Fibroblast of skin of left biceps (primary cell): ENCODE measurements at places on chromosomes 6 and 20.

DNA sequence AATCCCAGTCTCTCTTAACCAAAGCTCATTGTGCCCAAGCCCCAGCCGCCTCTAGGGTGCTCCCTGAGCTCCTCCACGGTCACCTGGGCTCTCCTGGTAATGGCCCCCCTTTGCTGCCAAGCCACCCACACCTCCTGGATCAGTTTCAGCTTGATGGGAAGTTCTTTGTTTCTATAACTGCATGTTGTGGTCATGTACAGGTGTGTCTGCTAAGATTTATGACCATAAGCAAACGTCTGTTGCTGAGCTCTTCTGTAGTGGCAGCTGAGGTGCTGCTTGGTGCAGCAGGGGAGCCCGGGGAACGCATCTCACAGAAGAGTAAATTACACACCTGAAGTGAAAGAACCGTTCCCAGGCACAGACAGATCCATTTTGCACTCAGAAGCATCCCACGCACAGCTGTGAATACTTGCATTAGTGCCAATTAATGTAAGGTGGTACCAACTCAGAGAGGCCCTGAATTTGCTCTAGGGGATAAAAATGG, 194.6 kb upstream of the ARID1B start:
- DNase-seq = no peak

GRCh38 chr6:170423814-170424603, 117.5 kb downstream of the FAM120B start:
- DNase-seq = no peak

DNA sequence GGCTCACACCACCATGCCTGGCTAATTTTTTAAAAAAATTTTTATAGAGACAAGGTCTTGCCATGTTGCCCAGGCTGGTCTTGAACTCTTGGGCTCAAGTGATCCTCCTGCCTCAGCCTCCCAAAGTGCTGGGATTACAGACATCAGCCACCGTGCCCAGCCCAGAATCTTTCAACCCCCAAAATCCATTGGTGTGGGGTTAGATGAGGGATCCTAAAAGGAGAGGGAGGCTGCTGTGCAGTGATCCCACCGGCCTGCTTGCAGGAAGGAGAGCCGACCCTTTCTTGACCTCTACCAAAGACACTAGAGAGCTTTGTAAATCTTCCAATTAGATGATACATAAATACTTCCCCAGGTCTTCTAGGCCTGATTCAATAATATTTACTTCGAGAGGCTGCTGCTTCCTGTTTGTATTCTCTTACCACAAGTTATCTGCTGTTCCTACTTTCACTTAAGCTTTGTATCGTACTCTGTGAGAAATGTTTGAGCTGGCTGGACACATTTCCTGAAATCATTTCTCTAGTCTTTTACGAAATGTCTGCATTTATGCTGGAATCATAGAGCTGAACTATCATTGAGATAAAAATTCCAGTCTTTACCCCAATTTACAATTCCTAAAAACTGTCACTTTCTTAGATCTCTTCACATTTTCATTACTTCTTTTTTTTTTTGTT, 49.3 kb upstream of the IER3 start:
- no peak for DNase-seq

DNA sequence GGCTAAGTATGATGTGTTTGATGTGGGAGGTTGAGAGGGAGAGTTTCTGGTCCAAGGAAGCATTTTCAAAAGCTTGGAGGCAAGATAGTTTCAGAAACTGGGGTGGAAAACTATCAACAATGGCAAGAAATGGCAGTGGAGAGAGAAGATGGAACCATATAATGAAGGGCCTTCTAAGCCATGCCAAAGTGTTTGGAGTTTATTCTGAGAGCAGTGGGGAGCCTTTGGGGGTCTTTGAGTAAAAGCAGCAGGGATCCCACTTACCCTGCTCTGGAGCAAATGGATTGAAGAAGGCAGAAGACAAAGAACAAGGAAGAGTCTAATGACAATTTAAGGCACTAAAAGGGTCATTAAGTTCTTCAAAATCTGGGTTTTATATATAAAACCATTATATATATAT, 538.9 kb downstream of the UTRN start:
- DNase-seq = no peak

GRCh38 chr20:22821081-22821727, 213.9 kb upstream of the SSTR4 start:
- DNase-seq = no peak

- no peak for DNase-seq
These were observed 9.1 kb upstream of the RNF182 start for GRCh38 chr6:13915561-13916229.

DNA sequence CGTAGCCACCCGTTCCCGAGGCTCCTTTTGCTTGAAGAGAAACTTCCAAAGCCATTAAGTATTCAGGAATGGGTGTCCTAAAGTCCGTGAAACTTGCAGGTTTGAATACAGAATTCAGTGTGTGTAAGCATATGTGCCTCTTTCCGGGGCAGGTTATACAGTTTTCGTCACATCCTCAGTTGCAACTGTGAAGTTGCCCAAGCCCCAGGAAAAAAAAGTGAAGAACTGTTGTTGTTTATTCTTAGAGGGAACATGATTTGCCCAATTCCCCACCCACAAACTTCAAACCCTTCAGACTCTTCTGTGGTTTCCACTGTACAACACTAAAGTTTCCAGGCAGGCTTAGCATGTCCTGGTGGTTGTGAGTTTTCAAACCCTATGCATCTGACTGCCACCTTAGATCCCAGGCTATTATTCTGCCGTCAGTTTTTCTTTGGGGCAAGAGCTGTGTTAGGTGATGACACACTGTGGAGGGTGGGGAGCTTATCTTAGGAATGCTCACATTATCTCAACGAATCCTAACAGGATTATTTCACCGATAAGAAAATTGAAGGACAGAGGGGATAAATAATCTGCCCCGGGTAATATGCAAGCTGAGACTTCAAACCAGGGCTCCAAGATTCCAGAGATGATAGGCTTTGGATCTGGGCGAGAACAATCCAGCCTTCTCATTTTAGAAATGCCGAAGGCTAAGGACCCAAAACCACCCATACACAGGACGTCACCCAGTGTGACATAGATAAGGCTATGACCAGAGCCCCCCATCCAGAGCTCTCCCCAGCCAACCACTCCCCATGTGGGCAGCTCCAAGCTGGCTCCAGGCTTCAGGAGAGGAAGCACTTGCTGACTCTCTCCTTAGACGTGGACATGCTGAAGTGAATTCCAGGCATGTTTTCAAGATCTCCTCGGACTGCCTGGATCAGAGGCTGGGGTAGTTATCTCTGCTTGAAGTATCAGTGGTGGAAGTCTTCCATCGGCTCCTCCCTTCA, 81.7 kb upstream of the AFDN start:
- no peak for DNase-seq

DNA sequence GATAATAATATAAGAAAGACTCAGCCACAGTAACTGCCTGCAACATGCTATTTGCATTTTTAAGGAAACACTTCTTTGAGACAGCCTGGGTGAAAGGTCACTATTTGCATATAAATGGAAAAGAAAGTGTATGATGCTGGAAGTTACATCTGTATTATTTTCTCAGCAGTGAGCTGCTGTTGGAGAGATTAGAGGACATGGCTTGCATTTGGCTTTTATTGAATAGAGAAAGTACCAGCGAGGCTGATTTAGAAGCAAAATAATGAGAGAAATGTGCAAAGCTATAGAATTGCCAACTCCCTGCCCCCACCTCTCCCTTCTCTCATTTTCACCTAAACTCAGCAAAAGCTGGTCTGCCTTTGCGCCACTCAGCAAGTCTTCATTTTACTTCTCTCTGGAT, 12.7 kb downstream of the MYT1 start:
- no peak for DNase-seq

DNA sequence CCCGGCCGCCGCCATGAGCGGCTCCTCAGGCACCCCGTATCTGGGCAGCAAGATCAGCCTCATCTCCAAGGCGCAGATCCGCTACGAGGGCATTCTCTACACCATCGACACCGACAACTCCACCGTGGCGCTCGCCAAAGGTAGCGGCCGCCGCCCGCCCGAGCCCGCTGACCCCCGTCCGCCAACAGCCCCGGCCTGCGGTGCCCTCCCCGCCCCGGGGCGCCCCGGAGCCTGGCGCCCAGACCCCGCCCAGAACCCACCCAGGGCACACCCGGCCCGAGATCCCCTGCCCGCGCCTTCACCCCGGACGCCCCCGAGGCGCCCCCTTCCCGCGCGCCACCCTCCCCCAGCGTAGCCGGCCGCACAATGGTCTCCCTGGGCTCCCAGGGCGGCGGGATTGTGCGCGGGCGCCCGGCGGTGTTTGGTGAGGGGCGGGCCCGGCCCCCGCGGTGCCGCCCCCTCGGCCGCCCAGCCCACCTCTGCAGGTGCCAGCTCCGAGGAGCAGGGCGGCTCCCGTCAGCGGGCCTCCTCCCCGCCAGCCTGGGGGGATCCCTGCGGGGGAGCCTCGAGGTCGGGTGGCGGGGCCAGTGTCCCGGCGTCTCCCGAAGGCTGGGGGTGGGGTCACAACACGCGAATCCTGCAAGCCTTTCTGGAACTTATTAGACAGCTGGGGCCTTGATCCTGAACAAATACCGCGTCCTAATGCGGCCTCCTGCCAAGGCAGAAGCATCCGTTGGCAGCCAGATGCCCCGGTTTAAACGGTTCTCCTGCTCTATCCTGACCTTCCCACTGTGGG, 577 bp downstream of the LSM14B start:
- DNase-seq = no peak

- no peak for DNase-seq
These were observed 20.5 kb downstream of the PERP start for GRCh38 chr6:138086573-138087196.

DNA sequence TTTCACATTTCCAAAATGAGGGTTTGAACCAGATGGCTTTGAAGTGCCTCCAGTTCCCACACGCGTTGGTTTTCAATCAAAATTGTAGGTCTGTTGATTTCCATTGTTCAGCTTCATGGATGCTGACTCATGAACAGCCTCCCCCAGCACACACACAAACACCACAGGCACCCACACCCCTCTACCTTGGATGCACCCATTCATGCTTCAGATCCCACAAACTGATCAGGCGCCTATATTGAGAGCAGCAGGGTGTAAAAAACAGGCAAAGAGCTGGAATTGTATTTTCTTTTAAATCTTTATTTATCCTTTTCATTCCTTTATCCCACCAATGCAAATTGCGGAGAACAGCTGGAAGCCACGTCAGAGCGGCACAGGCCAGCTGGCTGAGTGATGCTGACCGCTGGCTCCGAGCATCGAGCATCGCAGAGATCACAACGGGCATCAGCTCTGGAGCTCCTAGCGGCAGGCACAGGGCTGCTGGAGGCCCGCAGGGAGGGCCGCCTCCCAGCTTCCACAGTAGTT, 29.3 kb upstream of the TBC1D7 start:
- no peak for DNase-seq

GRCh38 chr20:38472513-38473366, at the start of gene RALGAPB:
Gene RALGAPB, plus strand, starts transcription at chr20:38472843. Its CDS starts 15,590 bp downstream, at chr20:38488433.
- peak; percentile 92 for DNase-seq

- DNase-seq = no peak
These were observed 265.6 kb upstream of the JAG1 start for GRCh38 chr20:10939331-10939941.

GRCh38 chr20:17468073-17468840, 62.9 kb downstream of the BFSP1 start:
- DNase-seq = no peak

GRCh38 chr20:15842872-15843271, 730.4 kb downstream of the KIF16B start:
- no peak for DNase-seq

DNA sequence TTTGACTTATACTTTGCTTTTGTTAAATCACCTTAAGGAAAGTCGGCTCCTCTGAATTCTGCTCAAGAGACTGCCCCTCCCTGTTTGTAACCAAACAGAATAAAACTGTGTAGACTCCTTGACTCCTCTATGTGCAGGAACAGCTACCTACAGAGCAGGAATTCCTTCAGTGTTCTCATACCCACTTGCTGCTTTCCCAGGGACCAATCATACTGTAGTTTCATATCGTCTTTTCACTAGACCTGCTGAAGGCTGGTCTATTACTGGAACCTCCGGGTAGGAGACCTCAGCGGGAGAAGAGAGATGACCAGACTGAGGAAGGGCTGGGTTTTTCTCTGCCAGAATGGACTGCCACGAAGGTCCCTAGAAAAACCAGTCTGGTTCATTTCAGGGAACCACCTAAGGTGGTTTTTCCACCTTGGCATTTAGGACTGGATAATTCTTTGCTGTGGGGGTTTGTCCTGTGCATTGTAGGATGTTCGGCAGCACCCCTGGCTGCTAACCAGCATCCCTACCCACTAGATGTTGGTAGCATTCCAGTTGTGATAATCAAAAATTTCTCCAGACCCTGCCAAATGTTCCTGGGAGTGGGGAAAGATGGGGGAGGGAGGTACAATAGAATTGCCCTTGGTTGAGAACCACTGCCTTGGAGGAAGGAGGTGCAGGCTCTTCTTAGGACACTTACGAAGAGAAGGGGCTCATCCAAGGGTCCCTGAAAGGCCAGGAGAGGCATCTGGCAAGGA, 80.5 kb downstream of the DNAAF9 start:
- DNase-seq = no peak

DNA sequence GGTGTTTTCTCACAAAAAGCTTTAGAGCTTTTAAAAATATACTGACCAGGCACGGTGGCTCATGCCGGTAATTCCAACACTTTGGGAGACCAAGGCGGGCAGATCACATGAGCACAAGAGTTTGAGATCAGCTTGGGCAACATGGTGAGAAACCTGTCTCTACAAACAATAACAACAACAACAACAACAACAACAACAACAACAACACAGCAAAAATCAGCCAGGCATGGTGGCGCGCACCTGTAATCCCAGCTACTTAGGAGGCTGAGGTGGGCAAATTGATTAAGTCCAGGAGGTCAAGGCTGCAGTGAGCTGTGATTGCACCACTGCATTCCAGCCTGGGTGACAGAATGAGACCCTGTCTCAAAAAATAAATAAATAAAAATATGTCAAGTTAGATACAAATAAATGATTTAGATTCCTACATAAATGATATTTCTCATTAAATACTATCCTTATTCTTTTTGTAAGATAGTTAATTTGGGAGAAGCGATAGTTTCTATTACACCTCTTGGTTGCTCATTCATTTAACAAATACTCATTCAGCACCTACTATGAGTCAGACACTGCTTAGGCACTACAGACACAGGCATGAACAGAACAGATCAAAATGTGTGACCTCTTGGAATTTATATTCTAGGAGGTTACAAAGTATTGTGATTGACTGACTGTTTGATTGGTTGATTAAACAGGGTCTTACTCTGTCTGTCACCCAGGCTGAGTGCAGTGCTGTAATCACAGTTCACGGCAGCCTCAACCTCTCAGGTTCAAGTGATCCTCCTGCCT, 83.5 kb upstream of the BEND3 start:
- DNase-seq = no peak

- no peak for DNase-seq
These were observed 21.3 kb downstream of the CTNNBL1 start for GRCh38 chr20:37714978-37715672.

DNA sequence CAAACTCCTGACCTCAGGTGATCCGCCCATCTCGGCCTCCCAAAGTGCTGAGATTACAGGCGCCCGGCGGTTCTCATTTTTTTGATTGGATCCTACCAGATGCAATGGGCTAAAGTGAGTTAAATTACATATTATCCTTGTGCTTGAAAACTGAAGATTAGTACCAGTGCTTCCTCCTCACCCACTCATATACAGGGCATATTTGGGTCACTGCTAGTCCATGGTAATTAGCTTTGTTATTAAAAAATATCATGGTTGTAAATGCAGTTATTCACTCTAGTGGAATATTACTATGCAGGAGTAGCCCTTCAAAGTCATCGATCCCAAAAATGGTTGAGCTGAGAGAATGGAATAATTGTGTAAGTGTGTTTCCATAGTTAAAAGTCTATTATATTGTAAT, 26.5 kb downstream of the ZNF292 start:
- no peak for DNase-seq

- no peak for DNase-seq
These were observed 906 bp upstream of the PDE10A start for GRCh38 chr6:165663736-165664558.

- no peak for DNase-seq
These were observed 19.0 kb upstream of the DCDC2 start for GRCh38 chr6:24376871-24377270.
